Left lung (tissue), 14 donors: ENCODE measurements at places on chromosomes 11 and 22. TPM values are rescaled to one million over a fixed set of nuclear protein-coding genes. Genes with fewer than 3 reads are reported as not detected.

Gene USH1C
- 0.63 TPM for total RNA-seq

Gene ALX4
- total RNA-seq: not detected

Gene LRRN4CL
- total RNA-seq: 2.0 TPM

Gene SYT8
- 8.8 TPM for total RNA-seq

Gene SLC37A2
- 42.5 TPM for total RNA-seq
